ENCODE measurements at places on chromosomes 4 and X.

- peak; percentile 71 for DNase-seq
Measured at GRCh38 chrX:71254092-71254963, at the start of gene ZMYM3. Gene ZMYM3 (minus strand): TSS chrX:71254140. CDS start chrX:71253255, 885 bp downstream.

DNA sequence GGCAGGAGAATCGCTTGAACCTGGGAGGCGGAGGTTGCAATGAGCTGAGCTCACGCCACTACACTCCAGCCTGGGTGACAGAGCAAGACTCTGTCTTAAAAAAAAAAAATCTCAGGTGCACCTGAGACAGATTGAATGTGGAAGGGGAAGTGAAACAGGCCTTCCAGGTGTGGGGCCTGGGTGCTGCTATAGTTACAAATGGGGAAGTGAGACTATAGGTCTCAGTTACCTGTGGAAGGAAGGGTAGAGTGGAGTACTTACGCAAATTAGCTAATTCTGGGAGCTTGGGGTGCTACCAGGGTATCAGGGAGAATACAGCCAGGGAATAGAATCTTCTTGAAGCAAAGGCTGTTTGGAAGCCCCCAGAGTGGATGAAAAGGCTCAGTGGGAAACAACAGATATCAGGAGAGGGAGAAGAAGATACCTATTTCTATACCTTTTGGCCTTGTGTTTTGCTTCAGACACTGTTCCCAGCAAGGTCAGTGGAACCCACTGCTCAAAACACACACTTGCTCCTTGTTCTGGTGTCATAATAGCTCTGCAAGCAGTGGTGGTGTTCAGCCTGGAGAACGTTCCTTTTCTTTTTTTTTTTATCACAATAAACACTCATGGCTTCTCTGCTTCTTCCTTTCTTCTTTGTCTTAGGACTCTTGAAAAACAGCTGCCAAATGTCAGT is 7.0 kb downstream of the CD38 start:
- DNase-seq, result no peak

GRCh38 chr4:5247735-5248134 is 196.5 kb downstream of the STK32B start:
- no peak for DNase-seq

- DNase-seq, result no peak
Measured at GRCh38 chr4:73867783-73868182, 1.4 kb upstream of the CXCL1 start.

DNA sequence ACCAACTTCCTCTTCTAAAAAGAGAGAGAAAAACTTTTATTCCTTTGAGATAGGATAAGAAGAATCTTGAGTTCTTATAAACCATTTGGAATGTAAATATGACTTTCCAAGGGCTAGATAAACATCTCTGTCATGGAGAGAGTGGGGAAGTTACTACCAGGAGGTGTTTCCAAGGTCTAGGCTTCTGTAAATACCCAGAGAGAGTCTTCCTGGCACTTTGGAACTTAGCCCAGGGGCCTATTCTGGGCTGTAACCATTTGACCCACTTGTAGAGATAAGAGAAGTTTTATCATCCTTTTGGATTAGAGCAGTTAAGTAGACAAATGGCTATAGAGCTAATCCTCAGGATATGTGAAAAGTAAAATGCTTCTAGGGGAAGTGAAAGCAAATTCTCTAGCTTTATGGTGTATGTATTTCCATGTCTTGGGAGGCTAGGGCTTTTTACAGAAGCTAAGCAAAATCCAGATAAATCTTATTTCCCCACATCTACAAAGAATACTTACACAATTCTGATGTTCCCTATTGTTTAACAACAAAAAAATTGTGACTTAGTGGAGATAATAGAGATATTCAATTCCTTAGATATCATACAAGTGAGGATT is 51.1 kb downstream of the MCUB start:
- DNase-seq, result no peak

GRCh38 chr4:127997534-127998388 is 32.6 kb downstream of the ABHD18 start:
- DNase-seq, result no peak

- no peak for DNase-seq
Measured at GRCh38 chrX:53195401-53195800, 29.6 kb downstream of the KDM5C start.

- DNase-seq, result no peak
Measured at GRCh38 chr4:147017081-147017480, 71.4 kb upstream of the TTC29 start.

GRCh38 chrX:73076838-73077237 is 2.5 kb downstream of the PABPC1L2A start:
- DNase-seq, result no peak

GRCh38 chr4:8840816-8841455 is 30.7 kb downstream of the HMX1 start:
- no peak for DNase-seq

- no peak for DNase-seq
Measured at GRCh38 chr4:87962398-87963146, 12.9 kb upstream of the SPP1 start.

DNA sequence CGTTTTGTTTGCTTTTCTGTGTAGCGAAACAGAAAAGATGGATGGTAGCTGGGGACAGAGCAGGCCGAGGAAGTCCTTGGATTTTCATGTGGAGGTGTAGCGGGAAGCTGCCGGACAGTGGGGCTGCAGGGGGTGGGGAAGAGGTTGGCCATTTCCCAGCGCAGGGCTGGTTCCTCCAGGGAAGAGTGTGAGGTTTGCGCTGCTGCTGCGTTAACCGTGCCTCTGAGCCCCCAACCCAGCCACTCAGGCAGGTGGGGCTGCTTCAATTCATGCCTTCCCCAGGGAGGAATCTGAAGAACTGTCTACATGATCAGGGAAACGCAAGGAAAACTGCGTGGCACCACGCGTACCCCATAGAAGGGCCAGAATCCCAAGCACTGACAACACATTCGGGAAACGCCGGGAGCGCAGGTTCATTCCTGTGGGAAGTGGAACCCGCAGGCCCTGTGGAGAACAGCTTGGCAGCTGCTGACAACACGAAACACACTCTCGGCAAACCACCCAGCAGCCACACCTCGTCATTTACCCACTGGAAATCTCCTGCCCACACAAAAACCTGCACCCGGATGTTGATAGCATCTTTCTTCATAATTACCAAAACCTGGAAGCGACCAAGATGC is 57.7 kb downstream of the PCGF3 start:
- no peak for DNase-seq

GRCh38 chrX:20315140-20315539 is 48.4 kb upstream of the RPS6KA3 start:
- no peak for DNase-seq

- DNase-seq, result no peak
Measured at GRCh38 chr4:8893624-8894423, 22.2 kb upstream of the HMX1 start.

DNA sequence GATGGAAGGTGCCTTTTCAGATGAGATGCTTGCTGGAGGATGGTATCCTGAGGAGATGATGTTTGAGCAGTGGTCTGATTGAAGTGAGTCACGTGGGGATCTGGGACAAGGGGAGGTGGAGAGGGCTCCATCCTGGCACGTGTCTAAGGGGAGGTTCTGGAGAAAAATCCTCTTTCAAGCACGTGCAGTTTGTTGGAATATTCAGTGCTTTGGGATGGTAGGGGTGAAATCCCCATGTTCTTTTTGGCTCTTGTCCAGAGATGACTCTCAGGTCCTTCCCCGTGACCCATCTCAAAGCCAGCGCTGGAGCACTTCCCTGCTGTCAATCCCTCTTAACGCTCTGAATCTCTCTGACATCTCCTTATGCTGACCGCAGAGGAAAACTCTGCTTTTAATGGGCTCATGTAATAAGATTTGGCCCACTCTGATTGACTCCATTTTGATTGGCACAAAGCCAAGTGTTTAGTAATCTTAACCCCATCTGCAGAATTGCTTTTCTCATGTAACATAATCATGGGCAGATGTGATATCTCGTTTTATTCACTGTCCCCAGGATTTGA is 10.8 kb upstream of the KLKB1 start:
- no peak for DNase-seq

DNA sequence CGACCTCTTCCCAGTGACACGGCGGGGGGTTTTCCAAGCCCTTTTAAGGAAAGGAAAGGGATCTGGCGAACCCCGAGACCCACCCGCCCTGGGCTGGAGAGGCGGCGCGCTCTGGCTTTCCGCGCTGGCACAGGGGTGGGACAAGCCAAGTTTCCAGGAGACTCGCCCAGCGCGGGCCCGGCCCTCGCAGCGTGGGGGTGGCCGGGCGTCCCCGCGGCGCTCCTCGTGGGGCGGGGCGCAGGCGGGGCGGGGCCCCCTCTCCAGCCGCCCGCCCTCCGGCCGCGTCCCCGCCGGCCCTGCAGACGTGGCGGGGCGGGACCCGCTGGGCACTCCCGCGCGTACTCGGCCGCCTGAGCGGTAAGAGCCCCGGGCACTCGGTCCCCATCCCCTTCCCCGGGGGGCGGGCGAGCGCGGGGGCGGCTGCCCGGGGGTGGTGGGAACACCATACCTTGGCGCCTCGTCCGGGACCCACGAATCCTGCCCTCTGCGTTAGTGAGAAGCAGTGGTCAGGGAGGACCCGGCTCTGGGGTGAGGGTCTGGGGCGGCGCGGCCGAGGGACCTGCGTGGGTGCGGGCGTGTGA is at the start of gene FAM114A1:
Gene FAM114A1, plus strand, starts transcription at position 329 of the 581 bp plus-strand sequence. CDS start 10,273 bp downstream, outside the sequence.
- no peak for DNase-seq

DNA sequence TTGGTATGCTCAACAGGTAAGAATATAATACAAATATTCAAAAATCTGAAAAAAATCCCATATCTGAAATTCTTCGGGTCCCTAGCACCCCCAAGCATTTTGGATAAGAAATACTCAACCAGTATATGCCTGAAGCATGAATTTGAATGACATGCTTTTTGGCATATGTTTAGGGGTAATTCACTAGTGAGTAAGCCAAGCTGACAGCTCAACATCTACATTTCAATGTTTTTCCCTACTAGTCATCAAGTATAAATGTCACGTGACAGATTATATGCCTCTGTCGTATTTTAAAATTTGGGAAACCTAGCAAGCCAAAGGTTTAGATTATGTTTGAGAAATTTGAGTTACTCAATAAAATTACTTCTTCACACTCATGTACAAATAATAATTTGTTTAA is 125.1 kb downstream of the FGF16 start:
- no peak for DNase-seq

DNA sequence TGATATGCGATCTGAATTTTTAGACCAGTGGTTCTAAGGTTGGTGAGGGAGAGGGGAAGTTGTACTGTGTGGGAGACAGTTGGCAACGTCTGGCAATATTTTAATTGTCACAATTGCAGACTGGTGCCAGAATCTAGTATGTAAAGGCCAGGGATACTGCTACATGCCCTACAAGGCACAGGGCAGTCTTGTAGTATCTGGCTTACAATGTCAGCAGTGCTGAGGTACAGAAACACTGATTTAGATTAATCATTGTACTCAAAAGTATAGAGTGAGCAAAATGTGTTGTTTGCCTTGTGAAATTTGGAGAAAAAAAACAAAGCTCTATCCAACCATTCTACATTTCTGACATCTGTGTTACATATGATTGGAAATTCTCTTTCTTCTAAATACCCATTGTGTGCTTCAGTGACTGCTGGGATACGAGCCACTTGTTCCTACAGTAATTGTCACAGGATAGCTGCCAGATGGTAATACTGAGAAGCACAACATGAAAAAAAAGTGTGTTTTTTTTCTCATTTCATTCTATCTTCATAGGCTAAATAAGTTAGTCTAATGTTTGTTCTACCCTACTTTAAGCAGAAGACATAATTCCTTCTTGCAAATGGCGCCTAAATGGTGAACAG is 526.7 kb upstream of the AGA start:
- DNase-seq, result no peak

- no peak for DNase-seq
Measured at GRCh38 chr4:183157215-183157614, 58.2 kb downstream of the WWC2 start.

DNA sequence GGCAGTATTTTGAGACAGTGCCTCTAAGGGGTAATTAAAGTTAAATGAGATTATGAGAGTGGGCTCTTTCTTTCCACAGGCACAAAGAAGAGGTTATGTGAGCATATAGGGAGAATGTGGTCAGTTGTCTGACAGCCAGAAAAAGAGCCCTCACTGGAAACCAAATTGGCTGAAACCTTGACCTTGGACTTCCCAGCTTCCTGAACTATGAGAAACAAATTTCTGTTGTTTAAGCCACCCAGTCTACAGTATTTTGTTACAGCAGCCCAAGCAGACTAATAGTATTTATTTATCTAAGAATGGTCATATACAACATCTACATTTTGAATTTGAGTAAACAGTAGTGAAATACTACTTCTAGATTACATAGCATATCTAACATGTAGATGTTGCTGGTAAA is 473.8 kb downstream of the IL15 start:
- no peak for DNase-seq

GRCh38 chr4:124111922-124112321 is 600.6 kb downstream of the ANKRD50 start:
- DNase-seq, result no peak

DNA sequence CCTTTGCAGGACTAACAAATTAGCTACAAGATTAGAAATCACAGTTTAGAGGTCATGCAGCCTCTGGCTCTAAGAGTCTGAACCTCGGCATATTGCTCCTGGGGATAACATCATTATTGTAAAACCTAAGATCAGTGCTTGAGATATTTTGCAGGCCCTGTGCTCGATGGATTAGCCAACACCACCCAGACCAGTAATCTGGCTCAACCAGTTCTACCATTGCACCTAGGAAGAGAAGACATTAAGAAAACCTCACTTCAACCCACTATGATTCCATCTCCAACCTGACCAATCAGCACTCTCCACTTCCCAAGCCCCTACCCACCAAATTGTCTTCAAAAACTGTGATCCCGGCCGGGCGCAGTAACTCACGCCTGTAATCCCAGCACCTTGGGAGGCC is 43.6 kb downstream of the WFS1 start:
- DNase-seq, result no peak

GRCh38 chrX:115040417-115040816 is 23.0 kb upstream of the IL13RA2 start:
- no peak for DNase-seq

GRCh38 chrX:128769495-128769894 is 717.3 kb upstream of the ACTRT1 start:
- DNase-seq, result no peak

All from activated CD4-positive, CD25-positive, alpha-beta regulatory T cell (primary cell).